ENCODE measurements at places on chromosomes 1 and 21. TPM values are rescaled to one million over a fixed set of nuclear protein-coding genes. Genes with fewer than 3 reads are reported as not detected.

GRCh38 chr21:18477043-18477442 is 73.5 kb upstream of the TMPRSS15 start:
- H3K27ac ChIP-seq = no peak overlapping the region
- DNase-seq = no peak
- no peak overlapping the region for H3K4me3 ChIP-seq

DNA sequence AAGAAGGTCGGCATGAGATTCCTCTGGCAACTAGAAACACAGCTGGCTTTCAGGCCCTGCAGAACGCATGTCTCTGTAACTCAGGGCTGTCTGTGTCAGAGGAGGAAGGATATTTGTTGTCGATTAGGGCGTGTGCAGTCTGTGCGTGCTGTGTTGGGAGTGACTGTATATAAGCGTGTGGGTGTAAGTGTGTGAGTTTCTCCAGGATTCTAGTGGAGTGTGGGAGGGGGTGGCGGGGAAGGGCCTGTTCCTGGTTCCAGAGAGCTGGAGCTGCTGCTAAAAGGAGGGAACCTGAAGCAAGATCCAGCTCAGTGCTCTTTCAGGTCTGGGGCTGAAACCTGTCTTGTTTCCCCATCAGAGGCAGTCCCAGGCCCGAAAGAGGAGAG is 74.3 kb downstream of the SLC16A1 start:
- no peak overlapping the region for H3K4me3 ChIP-seq
- H3K27me3 ChIP-seq = no peaks in the 10 kb centered on the region
- no peak for DNase-seq
- H3K36me3 ChIP-seq = no peaks in the 10 kb centered on the region
- H3K27ac ChIP-seq = no peak overlapping the region
- H3K4me1 ChIP-seq = peaks cover 15% of the 10 kb centered on the region

Gene OR13G1
- total RNA-seq = not detected

Gene SH2D5
- total RNA-seq = 0.79 TPM

DNA sequence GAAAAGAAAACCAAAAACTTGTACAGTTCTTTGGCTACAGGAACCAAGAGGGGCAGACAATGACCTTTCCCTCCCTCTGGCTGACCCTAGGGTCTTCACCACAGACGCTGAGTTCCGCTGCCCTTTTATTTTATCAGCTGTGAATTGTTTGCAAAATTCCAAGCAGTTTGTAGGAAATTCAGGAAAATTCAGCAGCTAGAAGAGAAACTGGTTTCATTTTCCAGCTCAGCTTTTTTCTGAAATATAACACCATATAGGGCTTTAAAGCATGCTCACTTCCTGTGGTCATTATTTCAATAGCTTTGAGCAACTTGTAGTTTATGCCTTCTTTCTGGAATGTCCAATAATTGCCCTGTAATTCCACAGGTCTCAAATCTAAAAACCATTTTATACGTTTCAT is 5.5 kb upstream of the PIK3R3 start:
- no peak overlapping the region for H3K4me3 ChIP-seq
- peaks cover 40% of the 10 kb centered on the region for H3K4me1 ChIP-seq
- DNase-seq = no peak
- no peaks in the 10 kb centered on the region for H3K36me3 ChIP-seq
- no peaks in the 10 kb centered on the region for H3K27me3 ChIP-seq
- peak overlapping the region; percentile 5 for H3K27ac ChIP-seq

Gene KRTAP11-1
- total RNA-seq = not detected

GRCh38 chr1:54310439-54311328 is 95.5 kb downstream of the SSBP3 start:
- no peaks in the 10 kb centered on the region for H3K27me3 ChIP-seq
- no peak for DNase-seq
- no peaks in the 10 kb centered on the region for H3K36me3 ChIP-seq
- H3K4me3 ChIP-seq = no peak overlapping the region
- H3K4me1 ChIP-seq = peaks cover 98% of the 10 kb centered on the region

- no peak for DNase-seq
- no peaks in the 10 kb centered on the region for H3K27me3 ChIP-seq
- H3K4me1 ChIP-seq = peaks cover 6% of the 10 kb centered on the region
- H3K4me3 ChIP-seq = no peak overlapping the region
- no peak overlapping the region for H3K27ac ChIP-seq
- H3K36me3 ChIP-seq = no peaks in the 10 kb centered on the region
Measured at GRCh38 chr1:22104865-22105437, 37.9 kb downstream of the WNT4 start.

GRCh38 chr1:81827942-81828341 is 27.2 kb downstream of the ADGRL2 start:
- no peak overlapping the region for H3K27ac ChIP-seq
- DNase-seq = no peak
- no peak overlapping the region for H3K4me3 ChIP-seq

Measured in esophagus squamous epithelium (tissue), 5 donors.